ENCODE measurements at places on chromosomes 2 and 18.
A peak's percentile ranks its signal among the peaks of the same experiment; 100 is the strongest.

DNA sequence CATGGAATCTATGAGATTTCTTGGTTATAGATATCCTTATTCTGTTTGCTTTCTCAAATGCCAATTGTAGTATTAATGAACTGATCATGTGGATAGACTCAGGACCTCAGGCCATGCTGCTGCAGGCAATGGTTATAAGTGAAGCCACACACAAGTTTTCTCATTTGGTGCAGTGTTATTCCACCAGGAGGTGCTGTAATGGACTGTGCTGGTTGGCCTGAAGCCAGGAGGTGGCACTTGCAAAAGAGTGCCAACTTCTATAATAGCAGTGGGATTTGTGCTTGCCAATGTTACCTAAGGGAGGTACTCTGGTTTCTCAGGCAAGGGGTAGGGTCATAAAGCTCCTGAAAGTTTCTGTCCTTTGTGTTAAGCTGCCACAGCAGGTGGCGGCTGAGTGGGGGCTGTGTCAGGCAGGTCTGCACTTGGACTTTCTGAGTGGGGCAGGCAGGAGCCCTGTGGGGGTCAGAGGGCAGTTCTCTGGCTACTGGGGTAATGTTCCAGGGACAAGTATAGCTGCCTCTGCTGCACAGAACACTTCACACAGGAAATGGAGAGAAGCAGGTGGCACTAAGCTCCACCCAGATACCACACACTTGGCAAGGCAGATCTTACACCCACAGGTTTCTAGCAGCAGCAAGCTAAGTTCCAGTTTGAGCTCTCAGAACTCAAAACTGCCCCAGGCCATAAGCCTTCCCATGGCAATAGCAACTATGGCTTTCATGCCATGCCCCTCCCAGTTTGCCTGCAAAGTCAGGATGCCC is 352.6 kb upstream of the CWC22 start:
- peak; percentile 89 for ATAC-seq

GRCh38 chr2:151762694-151763093 is 28.4 kb upstream of the NEB start:
- no peak for ATAC-seq

DNA sequence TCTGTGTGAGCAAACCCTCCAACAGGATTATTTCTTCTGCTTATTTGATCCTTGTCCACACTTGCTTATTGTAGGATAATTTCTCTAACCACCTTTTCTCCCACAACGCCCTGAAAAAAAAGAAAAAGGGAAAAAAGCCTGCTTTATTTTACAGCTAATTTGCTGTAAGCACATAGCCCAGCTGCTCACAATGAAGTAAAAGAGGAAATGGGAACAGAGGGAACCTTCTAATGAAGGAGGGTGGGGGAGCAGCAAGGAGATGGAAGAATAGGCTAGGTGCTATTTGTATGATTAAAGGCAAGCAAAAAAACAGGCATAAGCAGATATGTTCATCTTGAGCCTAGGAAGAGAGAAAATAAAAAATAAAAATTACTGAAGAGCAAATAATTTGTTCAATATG is 331.6 kb downstream of the TXNL1 start:
- ATAC-seq, result no peak

GRCh38 chr18:54035927-54036326 is 188.5 kb downstream of the MBD2 start:
- no peak for ATAC-seq
